ENCODE measurements at places on chromosomes 1 and 21.

- no peak for DNase-seq
Measured at GRCh38 chr1:170558731-170559130, 26.8 kb downstream of the GORAB start.

DNA sequence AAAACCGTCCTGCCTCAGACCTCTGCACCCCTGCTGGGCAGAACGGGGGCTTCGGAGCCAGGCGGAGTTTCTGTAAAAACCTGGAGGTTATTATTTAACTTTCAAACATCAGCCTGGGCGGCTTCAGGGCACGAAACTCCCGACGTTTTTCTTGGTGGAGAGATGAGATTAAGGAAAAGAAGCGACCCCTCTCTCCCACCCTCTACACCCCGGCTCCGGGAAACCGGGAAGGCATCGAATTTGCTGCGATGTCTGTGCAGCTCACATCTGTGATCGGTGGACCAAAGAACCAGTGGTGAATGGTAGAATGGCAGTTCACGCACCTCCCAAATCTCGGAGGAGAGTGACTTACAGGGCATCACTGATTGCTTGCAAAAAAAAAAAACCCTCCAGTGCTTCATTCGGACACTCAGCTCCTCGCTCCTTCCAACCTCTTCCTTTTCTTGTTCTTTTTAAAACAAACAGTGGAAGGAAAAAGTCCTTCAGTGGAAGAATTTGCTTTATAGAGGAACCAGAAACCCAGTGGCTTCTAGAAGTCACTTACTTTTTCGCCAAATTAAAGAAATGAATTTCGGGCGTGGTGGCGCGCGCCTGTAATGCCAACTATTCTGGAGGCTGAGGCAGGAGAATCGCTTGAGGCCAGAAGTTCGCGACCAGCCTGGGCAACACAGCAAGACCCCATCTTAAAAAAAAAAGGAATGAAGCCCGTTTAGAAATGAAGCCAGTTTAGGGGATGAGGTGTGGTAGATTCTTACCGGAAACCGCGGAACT is 884 bp downstream of the PHACTR4 start:
- peak; percentile 56 for DNase-seq

DNA sequence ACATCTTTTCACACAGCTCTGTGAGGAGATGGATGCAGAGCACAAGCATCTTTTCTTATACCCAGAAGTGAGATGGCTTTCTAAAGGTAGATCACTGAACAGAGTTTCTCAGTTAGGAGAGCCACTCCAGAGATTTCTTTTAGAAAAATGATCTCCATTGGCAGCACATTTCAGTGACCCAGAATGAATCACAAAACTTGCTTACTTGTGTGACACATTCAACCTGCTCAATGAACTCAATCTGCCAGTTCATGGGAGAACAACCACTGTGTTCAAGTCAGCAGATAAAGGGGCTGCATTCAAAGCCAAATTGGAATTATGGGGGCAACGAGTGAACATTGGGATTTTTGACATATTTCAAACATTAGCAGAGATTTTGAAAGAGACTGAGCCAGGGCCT is 78.3 kb downstream of the UCHL5 start:
- no peak for DNase-seq

- DNase-seq, result no peak
Measured at GRCh38 chr1:15923241-15923640, 52.7 kb downstream of the ZBTB17 start.

DNA sequence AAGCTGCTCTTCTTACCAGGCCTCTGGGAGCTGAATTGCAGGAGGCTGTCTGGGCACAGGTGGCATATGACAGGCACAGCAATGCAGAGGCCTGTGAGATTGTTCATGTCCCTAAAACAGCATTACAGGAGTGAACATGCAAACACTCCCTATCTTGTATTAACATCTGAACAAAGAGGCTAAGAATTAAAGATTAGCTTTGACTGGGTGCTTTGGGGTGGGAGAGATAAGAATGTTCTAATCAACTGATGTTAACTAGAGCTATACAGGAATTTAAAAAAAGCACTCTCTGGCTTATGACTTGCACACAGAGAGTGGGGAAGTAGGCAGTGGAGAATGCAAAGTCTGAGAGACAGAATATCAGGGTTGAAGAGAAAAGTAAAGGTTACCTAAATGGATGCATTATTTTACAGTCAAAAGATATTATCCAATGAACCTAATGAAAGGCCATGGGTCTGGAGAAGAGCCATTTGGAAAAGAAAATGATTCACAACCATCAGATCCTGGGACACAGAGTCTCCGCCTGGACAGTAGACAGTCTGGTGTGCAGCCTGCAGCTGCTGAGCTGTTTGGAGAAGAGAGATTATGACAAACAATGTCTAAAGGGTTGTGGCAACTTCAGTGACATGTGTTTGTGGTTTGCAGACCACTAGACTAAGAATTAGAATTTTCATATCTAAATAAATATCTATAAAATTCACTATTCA is 20.2 kb downstream of the DPT start:
- no peak for DNase-seq

DNA sequence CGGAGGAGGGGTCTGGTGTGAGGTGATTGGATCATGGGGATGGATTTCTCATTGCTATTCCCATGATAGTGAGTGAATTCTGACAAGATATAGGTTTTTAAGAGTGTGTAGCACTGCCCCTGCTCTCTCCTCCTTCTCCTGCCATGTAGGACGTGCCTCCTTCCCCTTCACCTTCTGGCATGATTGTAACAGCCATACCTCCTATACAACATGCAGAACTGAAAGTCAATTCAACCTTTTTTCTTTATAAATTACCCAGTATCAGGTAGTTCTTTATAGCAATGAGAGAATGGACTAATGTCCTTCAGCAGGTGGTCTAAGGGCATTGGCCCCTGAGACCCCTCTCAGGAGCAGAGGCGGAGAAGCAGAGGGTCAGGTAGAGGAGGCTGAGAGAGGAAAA is 168.7 kb upstream of the ETV3 start:
- no peak for DNase-seq

DNA sequence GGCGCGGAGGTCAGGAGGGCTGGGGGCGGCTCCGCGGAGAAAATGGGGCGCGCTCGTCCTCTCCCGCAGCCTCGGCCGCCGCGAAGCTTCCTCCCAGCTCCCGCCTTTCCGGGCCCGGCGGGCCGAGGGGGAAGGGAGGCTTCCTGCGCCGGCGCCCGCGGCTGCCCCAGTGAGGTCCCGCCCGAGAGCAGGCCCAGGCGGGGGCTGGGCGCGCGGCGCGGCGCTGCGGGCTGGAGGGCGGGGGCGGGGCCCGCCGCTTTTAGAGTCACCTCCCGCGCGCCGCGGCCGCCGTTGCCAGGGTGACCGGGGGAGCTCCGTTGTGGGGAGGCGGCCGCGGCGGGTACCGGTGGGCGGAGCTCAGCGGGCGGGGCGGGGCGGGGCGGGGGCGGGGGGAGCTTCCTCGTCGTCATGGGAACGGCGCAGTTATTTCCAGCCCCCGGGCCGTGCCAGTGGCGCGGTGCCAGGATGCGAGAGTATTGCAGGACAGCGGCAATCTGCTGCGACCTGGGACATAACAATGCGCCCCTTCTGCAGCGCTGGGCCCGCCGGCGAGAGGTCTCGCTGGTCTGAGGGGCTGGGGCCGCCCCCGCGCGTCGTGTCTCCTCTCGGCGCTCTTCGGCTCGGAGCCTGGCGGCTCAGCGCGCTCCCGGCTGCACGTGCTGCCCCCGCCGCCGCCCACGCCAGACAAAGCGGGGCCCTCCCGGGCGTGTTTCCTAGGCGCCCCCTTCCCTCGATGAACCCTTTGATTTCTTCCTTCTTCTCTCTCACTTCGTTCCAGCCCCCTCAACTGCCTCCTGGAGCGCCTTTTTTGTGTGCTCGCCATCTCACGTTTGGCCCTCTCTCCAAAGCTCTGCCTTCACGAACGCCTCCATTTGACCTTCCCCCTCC is 16.9 kb downstream of the IER5 start:
- peak; percentile 82 for DNase-seq

DNA sequence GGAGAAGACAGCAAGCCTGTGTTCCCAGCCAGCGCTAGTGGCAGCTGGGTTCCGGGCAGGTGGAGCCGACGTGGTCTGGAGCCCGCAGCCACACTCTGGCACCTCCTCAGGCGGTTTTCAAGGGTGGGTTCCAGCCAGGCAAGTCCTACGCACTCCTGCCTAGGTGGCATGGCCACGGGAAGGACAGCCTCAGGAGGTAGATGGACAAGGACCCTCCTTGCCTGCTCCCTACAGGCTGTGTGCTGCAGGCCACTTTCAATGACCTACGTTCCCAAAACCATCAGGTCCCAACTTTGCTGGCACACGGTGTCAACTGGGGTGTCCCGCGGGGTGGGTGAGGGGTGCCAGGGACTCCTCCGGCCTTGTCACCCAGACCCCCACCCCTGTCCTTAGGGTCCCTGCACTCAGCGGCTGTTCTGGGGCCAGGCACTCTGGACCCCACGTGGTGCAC is 6.7 kb upstream of the PTGER3 start:
- no peak for DNase-seq

DNA sequence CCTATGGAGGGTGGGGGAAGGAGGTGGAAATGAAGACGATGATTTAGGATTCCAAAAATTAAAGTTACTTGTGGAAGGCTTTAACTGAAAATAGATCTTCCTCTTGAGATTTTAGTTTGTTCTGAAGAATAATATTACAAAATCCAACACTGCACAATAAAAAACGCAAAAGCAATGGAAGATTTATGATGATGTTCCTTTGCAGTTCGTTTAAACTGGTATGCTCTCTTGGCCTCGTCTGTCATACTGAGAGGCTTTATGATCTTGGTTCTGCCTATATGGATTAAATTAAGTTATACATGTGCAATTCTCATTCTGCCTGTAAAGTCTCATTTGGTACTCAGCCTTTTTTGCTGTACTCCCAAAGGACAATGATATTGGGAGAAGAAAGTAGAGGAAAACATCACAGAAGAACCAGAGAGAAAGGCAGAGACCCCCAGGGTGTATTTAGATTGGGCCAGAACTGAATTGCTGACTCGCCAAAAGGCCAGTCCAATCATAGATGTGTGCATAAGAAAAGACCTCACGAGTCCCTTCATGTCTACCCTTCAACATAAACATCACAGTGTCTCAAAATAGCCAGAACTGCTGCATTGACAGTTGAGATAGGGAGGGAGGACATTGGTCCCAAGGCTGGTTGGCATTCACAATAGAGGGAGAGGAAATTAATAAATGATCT is 188.6 kb downstream of the GREM2 start:
- no peak for DNase-seq

DNA sequence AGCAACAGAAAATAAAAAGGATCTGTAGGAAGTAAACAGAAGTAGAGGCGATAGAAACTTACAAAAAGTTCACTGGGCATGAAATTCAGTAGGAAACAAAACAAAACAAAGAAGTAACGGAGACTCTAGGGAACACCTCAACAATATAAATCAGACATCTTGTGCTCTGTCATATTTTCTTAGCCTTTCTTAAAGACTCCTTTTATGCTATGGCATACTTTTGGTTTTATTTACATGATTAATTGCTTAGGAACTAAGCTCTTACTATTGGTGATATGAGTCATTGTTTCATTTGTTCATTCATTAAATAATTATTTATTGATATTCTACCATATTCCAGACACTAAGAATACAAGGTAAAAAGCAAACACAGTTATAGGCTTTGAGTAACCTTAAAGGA is 126.6 kb downstream of the KCNT2 start:
- no peak for DNase-seq

DNA sequence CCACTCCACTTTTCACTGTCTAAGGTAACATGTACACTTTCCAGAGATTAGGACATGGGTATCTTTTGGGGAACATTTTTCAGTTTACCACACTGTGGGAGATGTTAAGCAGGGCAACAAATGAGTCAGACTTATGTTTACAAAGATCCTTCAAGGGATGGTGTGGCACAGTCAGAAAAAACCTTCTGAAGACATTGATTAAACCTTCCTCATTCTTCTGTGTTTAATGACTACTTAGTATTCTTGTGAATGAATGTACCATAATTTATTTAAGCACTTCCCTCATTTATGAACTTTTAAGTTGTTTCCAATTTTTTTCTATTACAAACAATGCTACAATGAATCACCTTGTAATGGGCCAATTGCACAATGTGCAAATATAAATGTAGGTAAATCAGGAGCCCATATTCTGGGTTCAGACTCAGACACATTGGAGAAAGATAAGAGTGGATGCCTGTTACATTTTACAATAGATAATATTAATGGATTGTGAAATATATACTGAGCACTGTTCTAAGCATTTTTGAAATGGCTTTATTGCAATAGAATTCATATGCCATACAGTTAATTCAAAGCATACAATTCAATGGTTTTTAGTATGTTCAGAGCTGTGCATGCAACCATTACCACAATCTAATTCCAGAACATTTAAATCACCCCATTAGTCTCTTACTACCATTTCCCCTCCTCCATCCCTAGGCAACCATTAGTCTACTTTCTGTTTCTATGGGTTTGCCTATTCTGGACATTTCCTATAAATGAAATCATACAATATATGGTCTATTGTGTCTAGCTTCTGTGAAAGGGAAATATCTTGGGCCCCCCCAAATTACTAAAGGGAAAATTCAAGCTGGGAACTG is 1.9 kb upstream of the SFT2D2 start:
- no peak for DNase-seq

DNA sequence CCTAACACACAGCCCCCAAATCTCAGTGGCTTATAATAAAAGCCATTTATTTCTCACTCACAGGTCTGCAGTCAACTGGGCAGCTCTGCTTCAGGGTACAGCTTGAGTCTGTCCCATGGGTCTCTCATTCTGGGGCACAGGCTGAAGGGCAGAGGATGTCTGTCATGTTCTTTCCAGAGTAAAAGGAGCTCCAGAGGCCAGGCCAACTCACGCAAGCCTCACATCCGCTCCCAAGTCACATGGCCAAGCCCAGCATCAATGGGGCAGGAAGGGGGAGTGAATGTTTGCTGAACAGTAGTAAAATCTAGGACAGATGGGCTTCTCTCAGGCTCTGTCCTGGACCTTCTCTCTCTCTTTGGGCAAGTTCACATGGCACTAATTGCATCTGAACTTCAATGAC is 7.1 kb upstream of the SSBP3 start:
- no peak for DNase-seq

- DNase-seq, result peak; percentile 32
Measured at GRCh38 chr21:44711327-44712202, at the start of gene TSPEAR. Gene TSPEAR (minus strand): TSS chr21:44711572. CDS start chr21:44711514, 58 bp downstream.
